Aorta (tissue), 5 donors: ENCODE measurements at places on chromosomes 7 and 10. TPM values are rescaled to one million over a fixed set of nuclear protein-coding genes. Genes with fewer than 3 reads are reported as not detected.

DNA sequence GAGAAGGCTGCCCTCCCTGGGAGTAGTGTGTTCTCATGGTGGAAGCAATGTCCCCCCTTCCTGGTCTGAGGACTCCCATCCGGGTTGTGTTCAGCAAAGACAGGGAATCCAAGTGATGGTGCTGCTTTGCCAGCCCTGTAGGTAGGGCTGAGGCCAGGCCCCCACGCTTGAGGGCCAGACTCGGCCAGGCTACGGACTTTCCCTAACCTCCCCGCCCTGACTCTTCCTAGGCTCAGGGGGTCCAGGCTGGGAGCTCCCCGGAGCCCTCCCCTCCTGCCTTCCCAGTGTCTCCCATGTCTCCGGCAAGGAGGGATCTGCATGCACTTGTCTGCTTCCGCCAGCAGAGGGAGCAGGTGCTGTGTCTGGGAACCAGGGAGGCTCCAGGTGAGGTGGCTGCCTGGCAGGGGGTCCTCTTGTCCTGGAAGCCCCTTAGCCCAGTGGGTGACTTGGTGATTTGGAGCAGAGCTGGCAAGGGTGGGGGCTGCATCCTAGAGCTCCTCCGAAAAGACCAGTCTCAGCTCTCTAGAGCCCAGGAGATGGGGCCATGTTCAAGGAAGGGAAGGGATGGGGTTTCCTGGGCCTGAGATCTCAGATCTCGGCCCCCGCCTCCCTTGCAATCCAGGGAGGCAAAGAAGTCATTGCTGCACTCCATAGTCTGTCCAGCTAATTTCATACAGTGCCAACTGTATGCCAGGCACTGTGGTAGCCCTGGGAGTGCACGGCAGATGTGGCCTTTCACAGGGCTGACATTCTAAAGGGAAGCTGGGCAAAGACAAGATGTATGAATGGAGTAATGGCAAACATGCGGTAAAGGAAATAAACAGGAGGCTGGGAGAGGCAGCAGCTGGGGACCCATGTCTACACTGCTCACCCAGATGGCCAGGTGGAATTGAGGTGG, 20.3 kb upstream of the SFRP5 start:
- peak; percentile 89 for DNase-seq

The SLC16A9 gene
- total RNA-seq: 1.3 TPM

DNA sequence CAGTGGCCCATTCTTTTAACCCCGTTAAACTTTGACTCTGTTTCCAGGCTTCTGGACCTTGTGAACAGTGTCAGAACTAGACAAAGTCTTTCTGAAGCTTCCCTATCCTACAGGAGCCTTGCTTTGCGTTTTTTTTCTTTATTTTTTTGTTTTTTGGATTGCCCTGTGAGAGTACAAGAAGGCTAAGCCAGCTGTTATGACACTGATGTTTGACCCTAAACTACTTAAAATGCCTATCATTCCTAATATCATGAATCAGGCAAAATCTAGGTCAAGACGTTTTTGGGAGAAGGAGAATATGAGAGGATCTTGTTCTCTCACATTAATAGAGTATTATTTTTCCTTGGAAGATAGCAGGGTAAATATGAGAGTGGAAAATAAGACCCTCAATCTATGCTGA, 79.8 kb downstream of the EPDR1 start:
- no peak for DNase-seq

The KLHL7 gene
- 23.0 TPM for total RNA-seq

- no peak for DNase-seq
Measured at GRCh38 chr10:4307910-4308309, 518.1 kb upstream of the AKR1E2 start.
